ENCODE measurements at places on chromosomes 6 and 20. TPM values are rescaled to one million over a fixed set of nuclear protein-coding genes. Genes with fewer than 3 reads are reported as not detected.

The DDO gene
- total RNA-seq: 1.0 TPM

The GPANK1 gene
- total RNA-seq: 16.5 TPM

The RAMACL gene
- total RNA-seq: 1.8 TPM

The EHMT2 gene
- total RNA-seq: 52.8 TPM

The HDGFL1 gene
- not detected for total RNA-seq

The TJAP1 gene
- 31.2 TPM for total RNA-seq

DNA sequence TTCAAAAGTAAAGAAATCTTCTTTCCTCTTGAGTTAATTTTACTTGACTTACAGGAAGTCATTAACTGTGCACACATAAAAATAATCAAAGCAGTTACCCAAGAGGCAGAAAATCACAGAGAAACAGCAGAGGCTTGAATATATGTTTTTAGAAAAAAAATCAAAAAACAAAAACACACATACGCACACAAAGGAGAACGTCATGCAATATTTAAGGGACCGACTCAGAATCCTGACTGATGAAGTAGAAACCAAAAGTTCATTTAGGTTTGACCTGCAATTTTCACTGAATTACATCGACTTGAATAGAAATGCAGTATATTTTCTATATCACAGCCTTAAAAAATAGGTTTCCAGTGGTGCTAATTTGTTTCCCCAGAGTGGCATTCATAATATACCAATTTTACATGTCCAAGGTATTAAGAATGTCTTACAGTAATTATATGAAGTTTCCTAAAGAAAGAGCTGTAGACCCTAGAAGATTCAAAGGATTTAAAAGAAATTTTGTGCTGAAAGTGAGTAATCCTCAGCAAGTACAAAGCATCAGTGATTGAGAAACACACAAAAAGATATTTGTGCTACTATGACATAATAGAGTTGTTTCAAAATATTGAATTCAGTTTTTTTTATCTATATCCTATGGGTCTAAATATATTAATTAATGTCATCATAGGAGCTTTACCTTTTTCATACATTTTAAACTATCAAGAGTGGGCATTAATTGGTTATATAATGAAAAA lies 358.5 kb upstream of the RUNX2 start:
- DNase-seq: no peak

DNA sequence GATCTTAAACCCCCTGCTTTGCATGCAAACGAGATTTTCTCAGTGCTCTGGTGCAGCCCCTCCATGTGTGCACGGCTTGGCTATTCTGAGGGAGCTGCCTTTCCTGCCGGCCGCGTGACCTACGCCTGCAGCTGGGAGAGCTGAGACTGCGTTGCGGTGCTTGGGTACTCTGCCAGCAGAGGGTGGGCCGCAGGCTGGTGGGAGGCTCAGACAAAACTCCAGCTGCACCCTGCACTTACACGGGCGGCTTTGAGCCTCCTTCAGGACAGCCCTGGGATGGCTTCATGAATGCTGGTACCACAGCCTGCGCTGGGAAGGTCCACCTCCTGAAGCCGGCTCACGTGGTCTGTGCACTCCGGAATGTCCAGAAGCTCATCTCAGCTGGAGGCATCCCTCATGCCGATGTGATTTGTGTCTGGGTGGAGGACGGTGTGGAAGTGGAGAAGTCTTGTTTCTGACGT lies 223.7 kb downstream of the DLL1 start:
- DNase-seq: no peak

GRCh38 chr20:644692-645317 lies 8.2 kb downstream of the SRXN1 start:
- DNase-seq: no peak

- DNase-seq: no peak
Observed at GRCh38 chr6:99821164-99821563, 172.9 kb downstream of the MCHR2 start.

DNA sequence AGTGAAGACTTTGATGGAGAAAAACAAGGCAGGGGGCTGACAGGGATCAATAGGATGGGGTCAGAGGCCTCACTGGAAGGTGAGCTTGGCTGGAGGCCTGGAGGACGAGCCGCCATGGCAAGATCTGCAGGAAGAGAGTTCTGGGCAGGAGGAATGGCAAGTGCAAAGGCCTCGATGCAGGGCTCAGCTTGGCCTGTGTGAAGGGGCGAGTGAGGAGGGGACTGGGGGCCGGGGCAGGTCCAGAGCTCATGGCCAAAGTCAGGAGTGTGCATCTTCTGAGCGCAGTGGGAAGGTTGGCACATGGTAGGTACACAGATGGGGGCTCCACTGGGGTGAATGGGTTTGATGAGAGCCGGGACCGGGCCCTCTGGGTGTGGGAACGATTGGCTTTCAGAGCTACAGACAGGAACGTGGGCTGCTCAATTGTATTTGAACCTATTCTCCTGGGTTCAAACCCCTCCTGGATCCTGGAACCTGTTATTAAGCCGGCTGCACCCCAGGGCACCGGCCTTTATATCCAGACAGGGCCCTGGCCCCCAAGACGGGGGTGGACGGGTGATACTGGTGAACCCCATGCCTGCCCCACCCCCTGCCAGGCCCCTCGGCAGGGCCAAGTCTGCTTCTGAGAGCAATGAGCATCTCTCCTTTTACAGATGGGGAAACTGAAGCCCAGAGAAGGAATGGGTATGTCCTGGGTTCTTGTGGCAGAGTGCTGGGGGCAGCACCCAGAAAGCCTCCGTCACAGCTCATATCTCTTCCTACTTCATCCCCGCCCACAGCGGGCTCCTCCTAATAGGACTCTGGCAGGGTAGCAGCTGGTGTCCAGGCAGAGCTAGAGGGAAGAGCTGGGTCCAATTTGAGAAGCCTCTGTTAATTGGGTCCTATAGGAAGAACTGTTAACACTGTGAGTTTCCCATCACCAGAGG lies 106.1 kb downstream of the CEBPB start:
- peak; percentile 64 for DNase-seq

GRCh38 chr6:9292975-9293374 lies 857.6 kb upstream of the SLC35B3 start:
- DNase-seq: no peak

DNA sequence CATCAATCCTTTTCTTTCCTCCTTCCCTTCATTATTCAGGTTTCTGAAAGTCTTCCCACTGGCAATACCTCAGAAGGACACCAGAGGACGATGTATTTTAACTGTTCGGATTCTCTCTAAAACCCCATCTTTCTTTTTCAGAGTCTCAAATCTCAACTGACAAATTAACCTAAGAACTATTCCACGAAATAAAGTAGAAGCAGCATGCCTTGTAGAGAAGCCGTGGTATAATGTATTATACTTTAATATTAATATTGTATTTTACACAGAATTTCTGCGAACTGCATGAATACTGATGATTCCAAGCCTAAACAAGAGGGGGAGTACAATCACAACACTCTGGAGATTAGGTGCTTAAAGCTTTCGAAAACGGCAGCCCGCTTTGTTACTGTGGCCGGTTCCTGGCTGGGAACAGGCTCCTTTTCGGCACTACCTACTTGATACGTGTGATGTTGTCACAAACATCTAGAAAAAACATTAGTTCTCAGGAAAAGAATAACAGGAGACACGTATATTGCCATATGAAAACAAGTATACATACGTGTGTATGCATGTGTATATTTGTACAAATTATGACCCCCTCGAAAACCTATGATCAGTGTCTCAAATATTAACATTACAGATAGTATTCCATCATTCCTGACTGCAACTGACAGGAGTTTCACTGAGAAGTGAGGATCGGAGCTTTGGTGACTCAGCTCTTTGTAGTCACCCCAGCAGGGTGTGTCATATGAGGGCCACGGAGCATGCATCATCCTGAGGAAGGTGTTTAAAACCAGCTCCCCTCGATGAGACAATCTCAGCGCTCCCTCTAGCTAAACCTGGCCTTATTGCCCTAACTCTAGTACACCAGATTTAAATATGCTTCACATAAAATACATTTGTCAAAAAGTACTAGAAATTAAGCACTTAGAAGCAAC lies 319.7 kb upstream of the TCF21 start:
- peak; percentile 54 for DNase-seq

GRCh38 chr6:110180228-110181008 lies at the start of gene CDC40:
Gene CDC40 (plus strand): TSS chr6:110180427. CDS start chr6:110180445, 18 bp downstream.
- DNase-seq: peak; percentile 58

DNA sequence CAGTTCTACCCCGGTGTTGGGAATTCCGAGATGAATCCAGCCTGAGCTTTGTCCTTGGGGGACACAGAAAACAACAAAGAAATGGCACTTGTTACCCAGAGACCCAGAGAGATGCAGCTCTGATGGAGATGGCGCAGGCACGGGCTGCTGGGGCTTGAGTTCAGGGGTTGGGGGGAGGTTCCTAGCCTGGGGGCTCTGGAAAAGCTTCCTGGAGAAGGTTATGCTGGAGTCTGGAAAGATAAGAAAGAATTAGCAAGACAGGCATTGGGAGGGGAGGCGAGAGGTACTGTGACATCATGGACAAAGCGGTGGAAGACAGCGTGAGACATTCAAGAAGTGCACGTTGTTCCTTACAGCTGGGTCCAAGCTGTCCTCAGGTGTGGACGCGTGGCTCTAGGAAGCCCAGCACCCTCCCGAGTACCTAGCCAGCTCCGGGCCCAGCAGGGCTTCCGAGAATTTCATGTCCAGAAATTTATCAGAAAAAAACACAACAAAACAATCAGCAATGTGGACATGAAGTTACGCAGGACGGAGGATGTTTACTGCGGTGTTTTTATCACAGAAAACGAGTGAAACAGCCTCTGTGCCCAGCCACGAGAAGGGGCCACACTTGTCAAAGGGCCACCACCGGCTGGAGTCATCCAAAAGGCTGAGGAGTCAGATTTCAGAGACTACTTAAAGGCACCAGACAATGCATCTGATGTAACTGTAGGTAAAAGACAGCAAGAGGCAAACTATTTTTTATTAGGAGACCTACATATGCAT lies 39.5 kb downstream of the C20orf203 start:
- DNase-seq: no peak

DNA sequence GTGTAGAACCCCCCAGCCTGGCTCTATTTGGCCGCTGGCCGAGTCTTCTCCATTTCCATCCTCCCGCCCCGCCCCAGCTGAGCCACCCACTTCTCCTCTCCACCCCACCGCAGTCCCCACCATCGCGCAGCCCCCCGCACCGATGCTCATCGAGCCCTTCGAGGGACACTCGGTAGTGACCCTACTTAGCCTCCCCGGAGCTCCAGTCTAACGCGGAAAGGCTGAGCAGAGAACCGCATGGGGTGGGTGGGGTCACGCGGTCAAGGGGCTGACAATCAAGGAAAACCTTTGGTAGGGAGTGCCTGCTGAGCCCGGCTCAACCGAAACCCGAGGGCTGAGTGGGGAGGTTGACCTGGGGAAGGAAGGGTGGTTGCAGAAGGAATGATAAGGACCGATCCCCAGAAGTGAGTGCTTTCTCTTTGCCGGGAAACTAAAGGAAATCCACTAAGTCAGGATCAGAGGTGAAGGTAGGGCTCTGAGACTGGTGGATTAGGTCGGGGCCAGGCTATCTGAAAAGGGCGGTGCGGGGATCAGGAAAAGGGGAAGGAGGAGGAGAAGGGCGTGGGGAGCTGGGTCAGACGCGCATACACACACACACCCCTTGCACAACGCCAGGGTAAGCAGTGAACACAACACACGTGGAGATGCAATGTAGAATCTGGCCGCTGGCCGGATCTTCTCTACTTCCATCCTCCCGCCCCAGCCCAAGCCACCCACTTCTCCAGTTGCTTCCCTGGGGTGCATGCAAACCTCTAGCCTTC lies 49.8 kb downstream of the CPXM1 start:
- DNase-seq: peak; percentile 57

GRCh38 chr6:163565140-163565539 lies 150.6 kb downstream of the QKI start:
- DNase-seq: no peak

- DNase-seq: no peak
Observed at GRCh38 chr6:8006208-8006607, 58.0 kb downstream of the BLOC1S5 start.

DNA sequence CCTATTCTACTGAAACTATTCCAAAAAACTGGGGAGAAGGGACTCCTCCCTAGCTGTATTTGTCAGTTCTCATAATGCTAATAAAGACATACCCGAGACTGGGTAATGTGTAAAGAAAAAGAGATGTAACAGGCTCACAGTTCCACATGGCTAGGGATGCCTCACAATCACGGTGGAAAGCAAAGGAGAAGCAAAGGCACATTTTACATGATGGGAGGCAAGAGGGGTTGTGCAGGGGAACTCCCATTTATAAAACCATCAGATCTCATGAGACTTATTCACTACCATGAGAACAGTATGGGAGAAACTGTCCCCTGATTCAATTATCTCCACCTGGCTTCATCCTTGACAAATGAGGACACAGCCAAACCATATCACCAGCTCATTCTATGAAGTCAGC lies 111.2 kb upstream of the RIPOR2 start:
- no peak for DNase-seq

DNA sequence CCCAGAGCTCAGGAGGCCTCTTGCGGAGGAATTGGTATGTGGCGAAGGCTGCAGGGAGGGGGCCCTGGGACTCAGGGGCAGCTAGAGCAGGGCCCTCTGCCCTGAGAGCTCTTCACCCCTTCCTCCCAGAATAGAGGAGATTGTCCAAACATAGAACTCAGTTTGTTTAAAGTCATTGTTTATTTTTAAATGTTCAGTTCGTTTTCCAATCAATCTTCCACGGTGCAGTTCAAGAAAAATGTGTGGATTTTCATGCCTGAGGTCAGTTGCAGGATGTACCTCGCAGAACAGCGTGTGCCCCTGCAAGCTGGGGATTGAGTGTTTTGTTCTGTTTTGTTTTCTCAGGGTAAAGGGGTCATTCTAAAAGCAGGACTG lies 37.2 kb downstream of the MGME1 start:
- DNase-seq: no peak

- no peak for DNase-seq
Observed at GRCh38 chr6:62392291-62392690, 106.3 kb upstream of the KHDRBS2 start.

GRCh38 chr20:23640018-23640601 lies 2.4 kb upstream of the CST3 start:
- no peak for DNase-seq

GRCh38 chr6:30775104-30775503 lies 30.8 kb upstream of the IER3 start:
- no peak for DNase-seq

DNA sequence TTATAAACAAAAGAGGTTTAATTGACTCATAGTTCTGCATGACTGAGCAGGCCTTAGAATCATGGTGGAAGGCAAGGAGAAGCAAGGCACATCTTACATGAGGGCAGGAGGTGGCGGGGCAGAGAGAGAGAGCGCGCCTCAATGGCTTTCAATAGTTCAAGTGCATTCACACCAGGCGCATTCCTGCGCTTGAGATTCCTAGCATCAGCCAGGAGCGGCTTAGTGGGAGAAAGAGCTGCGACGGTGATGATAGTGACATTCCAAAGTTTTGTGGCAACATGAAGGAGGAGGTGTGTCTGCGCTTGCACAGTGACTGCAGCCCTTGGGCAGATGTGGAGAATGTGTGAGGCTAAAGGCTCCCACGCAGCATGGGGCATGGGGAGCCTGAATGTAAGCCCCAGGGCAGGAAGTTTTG lies 25.0 kb upstream of the EMILIN3 start:
- DNase-seq: no peak
